ENCODE measurements at places on chromosomes 3 and 15.

DNA sequence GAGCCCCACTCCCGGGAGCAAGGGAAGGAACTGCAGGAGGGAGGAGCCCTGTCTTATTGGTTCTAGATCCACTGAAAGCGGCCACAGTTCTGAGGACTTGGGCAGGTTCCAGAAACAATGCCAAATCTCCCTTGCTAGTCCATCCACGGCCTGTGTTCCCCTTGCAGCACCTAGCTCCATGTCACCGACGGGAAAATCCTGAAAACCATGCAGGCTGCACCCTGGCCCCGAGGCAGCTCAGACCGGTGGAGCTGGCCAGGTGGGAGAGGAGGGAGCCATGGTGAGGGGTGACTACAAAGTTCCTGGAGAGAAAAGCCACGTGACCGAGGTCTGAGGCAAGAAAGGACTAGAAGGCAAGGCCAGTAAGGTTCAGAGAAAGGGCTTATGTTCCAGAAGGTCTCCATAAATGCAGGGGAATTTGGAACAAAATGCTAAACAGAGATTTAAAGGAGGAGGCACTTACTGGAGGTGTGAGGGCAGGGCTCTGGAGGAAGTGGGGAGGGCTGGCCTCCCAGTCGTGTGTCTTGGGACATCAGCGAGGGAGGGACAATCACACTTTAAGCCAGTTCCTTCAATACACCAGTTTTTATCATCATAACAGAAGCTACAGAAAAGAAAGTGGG lies 5.4 kb downstream of the MGLL start:
- DNase-seq: no peak

GRCh38 chr3:138019281-138020069 lies 9.5 kb downstream of the CLDN18 start:
- DNase-seq: no peak

GRCh38 chr3:23663246-23663645 lies 142.5 kb upstream of the UBE2E1 start:
- peak; percentile 28 for DNase-seq

GRCh38 chr3:46946856-46947545 lies 29.5 kb downstream of the CCDC12 start:
- DNase-seq: no peak

- DNase-seq: no peak
Observed at GRCh38 chr3:63295806-63296205, 17.7 kb downstream of the SYNPR start.

GRCh38 chr15:78101423-78102105 lies 9.2 kb downstream of the SH2D7 start:
- DNase-seq: no peak

DNA sequence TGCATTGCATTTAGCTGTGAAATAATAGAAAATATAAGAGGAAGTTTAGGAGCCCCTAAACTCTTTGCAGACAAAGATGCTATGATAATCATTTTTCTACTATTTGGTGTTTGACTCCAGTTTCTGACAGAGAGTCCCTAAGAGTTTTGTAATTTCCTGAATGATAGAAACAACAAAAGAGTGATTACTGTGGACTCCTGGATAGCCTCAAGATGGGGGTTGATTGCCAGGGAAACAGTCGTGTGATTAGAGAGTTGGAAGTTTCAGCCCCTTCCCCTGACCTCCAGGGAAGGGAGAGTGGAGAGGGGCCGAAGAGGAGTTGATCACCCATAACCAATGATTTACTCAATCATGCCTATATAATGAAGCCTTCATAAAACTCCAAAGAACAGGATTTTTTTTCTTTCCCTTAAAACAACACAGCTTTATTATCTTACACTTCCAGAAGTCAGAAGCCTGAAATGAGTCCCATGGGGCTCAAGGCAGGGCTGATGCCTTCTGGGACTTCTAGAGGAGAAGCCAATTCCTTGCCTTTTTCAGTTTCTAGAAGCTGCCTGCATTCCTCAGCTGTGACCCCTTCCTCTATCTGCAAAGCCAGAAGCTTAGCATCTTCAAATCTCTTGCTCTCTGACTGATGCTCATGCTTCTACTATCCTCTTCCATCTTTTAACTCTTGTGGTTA lies 292.3 kb upstream of the ZPLD1 start:
- no peak for DNase-seq

- peak; percentile 42 for DNase-seq
Observed at GRCh38 chr3:58051196-58051595, 43.0 kb downstream of the FLNB start.

DNA sequence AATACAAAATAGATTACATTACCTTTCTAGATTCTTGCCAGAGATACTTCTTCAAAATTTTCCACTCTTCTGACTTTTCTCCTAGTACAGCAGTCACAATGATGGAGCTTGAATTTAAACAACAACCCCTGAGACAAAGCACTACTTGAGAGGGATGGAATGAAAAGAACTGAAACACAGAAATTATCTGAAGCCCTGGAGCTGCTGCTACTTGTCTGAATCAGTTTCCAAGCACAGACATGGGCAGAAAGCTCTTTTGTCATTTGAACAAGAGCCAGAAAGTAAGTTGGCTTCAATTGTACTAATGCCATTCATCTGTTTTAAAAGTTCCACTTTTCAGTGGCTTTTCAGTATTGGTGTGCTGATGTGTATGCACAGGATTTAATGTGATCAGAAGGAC lies 718.5 kb upstream of the ARPP21 start:
- DNase-seq: no peak

- no peak for DNase-seq
Observed at GRCh38 chr3:110400315-110400714, 671.3 kb upstream of the NECTIN3 start.

DNA sequence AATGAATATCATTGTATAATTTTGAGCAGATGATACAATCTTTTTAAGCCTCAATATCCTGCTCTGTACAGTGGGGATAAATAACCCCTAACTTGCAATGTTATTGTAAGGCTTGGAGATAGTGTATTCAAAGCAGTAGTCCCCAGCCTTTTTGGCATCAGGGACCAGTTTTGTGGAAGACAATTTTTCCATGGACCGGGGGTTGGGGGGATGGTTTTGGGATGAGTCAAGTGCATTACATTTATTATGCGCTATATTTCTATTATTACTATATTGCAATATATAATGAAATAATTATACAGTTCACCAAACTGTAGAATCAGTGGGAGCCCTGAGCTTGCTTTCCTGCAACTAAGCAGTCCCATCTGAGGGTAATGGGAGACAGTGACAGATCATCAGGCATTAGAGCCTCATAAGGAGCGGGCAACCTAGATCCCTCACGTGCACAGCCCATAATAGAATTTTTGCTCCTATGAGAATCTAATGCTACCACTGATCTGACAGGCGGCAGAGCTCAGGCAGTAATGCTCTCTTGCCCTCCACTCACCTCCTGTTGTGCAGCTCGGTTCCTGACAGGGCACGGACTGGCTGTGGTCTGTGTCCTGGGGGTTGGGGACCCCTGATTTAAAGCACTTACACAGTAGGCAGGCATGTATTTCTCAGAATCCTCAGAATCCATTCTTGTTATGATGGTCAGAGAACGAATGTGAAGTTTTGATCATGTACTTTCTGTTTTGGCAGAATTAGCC lies 102.2 kb downstream of the PTPRG start:
- no peak for DNase-seq

- DNase-seq: no peak
Observed at GRCh38 chr3:50260942-50261441, 8.0 kb upstream of the SEMA3B start.

GRCh38 chr3:100893108-100893507 lies 100.1 kb downstream of the ABI3BP start:
- DNase-seq: no peak

- DNase-seq: no peak
Observed at GRCh38 chr3:187000711-187001151, 70.4 kb downstream of the ST6GAL1 start.

- DNase-seq: no peak
Observed at GRCh38 chr15:42911058-42911592, 9.5 kb downstream of the TTBK2 start.

- DNase-seq: no peak
Observed at GRCh38 chr15:67091980-67092677, 26.7 kb downstream of the SMAD3 start.

- DNase-seq: no peak
Observed at GRCh38 chr15:85037641-85038040, 56.0 kb downstream of the PDE8A start.

DNA sequence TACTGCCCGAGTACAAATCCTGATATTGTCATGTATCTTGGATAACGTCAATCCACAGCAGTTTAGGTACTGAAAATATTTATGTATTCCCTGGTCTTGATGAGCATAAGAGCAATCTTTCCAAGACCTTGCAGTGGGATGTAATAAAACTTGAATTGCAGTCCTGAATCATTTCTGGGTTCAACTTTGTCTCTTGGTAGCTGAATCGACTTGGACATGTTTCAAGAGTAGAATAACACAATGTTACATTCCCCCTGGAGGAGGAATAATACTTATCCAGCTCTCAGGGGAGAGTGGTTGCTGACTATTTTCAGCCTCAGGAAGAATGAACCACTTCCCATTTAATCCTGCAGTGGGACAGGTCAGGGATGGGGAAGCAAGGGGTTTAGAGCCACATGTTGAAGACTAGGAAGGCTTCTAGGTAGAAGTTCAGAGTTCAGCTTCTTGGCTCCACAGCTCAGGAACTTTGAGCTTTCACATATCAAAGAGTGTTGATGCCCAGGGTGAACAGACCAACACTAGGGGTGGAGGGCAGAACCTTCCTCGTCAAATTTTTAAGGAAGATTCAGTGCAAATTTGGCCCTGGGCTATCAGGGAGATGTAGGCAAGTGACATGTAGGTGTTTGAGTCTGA lies 43.4 kb upstream of the GPD1L start:
- no peak for DNase-seq

DNA sequence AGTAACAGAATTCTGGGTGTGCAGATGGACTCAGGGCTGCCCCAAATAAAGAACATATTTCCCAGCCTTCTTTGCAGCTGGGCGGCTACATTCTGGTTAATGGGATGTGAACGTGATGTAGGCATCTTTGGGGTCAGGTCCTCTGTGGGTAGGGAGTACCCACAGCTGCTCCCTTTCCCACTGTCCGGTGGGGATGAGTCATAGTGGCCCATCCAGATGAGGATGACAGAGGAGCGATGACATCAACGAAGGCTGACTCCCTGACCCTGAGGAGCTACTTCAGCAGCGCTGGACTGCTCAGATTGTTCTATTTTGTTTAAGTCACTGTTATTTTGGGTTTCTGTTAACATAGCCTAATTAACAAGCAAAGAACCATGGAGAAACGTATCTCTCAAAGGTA lies 38.0 kb downstream of the SRPRB start:
- DNase-seq: peak; percentile 15

- DNase-seq: no peak
Observed at GRCh38 chr15:76349301-76350070, 12.9 kb downstream of the ISL2 start.

DNA sequence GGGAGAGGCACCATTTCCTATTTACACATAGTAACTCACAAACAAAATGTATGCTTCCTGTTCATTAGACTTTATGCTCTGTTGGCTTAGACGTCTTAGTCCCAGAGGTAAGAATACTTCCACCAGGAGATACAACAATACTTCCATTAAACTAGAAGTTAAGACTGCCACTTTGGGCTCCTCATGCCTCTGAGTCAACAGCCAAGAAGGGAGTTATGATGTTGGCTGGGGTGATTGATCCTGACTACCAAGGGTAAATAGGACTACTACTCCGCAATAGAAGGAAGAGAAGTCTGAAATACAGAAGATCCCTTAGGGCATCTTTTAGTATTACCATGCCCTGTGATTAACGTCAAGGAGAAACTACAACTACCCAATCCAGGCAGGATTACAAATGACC lies 43.5 kb upstream of the ABI3BP start:
- DNase-seq: no peak

DNA sequence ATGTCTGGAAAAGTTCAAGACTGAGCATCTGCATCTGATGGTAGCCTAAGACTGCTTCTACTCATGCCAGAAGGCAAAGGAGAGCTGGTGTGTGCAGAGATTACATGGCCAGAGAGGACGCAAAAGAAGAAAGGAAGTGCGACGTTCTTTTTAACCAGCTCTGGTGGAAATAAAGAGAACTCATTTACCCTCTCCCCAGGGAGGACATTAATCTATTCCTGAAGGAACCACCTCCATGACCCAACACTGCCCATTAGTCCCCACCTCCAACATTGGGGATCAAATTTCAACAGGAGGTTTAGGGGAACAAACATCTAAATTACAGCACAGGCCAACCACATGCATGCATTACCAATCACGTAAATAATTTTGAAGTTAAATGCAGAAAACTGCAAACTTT lies 1.5 kb upstream of the NCK1 start:
- DNase-seq: no peak

GRCh38 chr3:172253200-172253599 lies 195.1 kb downstream of the GHSR start:
- no peak for DNase-seq

- DNase-seq: peak; percentile 50
Observed at GRCh38 chr15:93819826-93820225, 411.5 kb upstream of the MCTP2 start.

- peak; percentile 84 for DNase-seq
Observed at GRCh38 chr3:50347187-50347813, 1.8 kb upstream of the ZMYND10 start.

DNA sequence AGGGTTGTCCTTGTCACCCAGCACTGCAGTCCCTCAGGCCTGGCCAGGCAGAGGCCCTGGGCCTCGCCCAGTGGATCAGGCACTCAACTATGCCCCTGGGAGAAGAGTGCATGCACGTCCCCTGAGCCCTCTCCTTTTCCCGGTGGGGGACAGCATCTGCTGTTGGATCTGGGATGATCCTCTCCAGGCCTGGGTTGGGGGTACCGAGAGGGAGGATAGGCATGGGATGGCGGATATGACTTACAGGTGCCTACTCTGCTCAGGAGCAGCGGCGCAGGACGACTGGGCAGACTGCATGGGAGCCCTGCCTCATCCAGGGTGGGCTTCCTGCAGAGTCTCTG lies 9.0 kb upstream of the APBA2 start:
- DNase-seq: no peak

- DNase-seq: no peak
Observed at GRCh38 chr15:85871545-85871944, 76.8 kb upstream of the KLHL25 start.

- peak; percentile 50 for DNase-seq
Observed at GRCh38 chr15:100766243-100767000, 113.2 kb upstream of the ALDH1A3 start.

GRCh38 chr3:71881041-71881440 lies 96.1 kb upstream of the PROK2 start:
- DNase-seq: no peak

DNA sequence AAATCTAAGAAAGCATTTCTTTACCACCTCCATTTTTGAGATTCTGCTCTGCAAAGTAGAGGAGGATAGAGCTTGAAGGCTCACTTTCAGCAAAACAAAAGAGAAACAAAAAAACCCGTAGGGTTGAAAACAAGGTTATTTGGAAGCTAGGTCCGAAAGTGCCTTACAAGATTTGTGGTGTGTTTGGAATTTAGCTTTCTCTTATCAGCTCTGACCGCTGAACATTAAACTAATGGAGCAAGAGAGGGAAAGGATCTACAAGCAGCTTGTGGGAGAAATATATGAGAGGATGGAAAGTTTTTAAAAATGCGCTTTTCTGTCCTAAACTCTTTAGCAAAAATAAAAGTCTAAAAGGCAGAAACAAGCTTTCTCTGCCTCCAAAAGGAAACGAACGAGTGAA lies 545.5 kb downstream of the NTRK3 start:
- DNase-seq: peak; percentile 72

GRCh38 chr15:85727068-85727467 lies 67.7 kb downstream of the KLHL25 start:
- DNase-seq: no peak

- DNase-seq: no peak
Observed at GRCh38 chr3:174061162-174061561, 663.6 kb downstream of the NLGN1 start.

GRCh38 chr3:150184426-150185071 lies 213.9 kb upstream of the PFN2 start:
- DNase-seq: no peak

GRCh38 chr15:63974021-63974420 lies 72.3 kb downstream of the DAPK2 start:
- DNase-seq: no peak
